Activated naive CD4-positive, alpha-beta T cell treated with anti-CD3 and anti-CD28 coated beads, Interleukin-2, amount 10 ng/mL, durations not matched to agents 5 hours and 36 hours (primary cell): ENCODE measurements at places on chromosomes 3 and 15. TPM values are rescaled to one million over a fixed set of nuclear protein-coding genes. Genes with fewer than 3 reads are reported as not detected.

P3H2 gene
- total RNA-seq, result not detected

GPR15 gene
- total RNA-seq, result 14.9 TPM

C3orf22 gene
- not detected for total RNA-seq

HACD2 gene
- total RNA-seq, result 25.2 TPM

SLC27A2 gene
- 5.7 TPM for total RNA-seq

PLSCR2 gene
- not detected for total RNA-seq

CFAP91 gene
- not detected for total RNA-seq
